ENCODE measurements at places on chromosomes 1 and 21.
A peak's percentile ranks its signal among the peaks of the same experiment; 100 is the strongest.

GRCh38 chr1:29961293-29962059 is 725.2 kb downstream of the PTPRU start:
- DNase-seq = no peak

- DNase-seq = no peak
Observed at GRCh38 chr1:38015978-38016725, 3.6 kb downstream of the UTP11 start.

DNA sequence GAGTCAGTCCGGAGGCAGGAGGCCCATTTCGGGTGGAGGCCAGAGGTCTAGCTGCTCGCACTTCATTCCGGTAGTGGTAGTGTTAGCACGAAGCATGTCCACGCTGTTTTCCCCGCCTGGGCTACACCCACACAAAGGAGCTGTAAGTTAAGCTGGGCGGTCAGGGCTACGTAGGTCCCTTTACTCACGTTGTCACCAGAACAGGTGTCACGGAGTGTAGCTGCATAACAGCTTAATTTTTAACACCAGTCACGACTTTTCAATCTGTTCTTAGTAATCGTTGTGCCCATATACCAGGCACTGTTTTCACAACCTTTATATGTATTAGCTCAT is 15.6 kb downstream of the HLX start:
- no peak for DNase-seq

GRCh38 chr1:111366256-111366655 is 61.3 kb downstream of the OVGP1 start:
- DNase-seq = no peak

- peak; percentile 23 for DNase-seq
Observed at GRCh38 chr1:111565968-111566367, 53.6 kb upstream of the RAP1A start.

GRCh38 chr1:212471891-212472675 is 39.4 kb downstream of the NENF start:
- no peak for DNase-seq

GRCh38 chr1:156598731-156599432 is 2.4 kb downstream of the GPATCH4 start:
- no peak for DNase-seq

DNA sequence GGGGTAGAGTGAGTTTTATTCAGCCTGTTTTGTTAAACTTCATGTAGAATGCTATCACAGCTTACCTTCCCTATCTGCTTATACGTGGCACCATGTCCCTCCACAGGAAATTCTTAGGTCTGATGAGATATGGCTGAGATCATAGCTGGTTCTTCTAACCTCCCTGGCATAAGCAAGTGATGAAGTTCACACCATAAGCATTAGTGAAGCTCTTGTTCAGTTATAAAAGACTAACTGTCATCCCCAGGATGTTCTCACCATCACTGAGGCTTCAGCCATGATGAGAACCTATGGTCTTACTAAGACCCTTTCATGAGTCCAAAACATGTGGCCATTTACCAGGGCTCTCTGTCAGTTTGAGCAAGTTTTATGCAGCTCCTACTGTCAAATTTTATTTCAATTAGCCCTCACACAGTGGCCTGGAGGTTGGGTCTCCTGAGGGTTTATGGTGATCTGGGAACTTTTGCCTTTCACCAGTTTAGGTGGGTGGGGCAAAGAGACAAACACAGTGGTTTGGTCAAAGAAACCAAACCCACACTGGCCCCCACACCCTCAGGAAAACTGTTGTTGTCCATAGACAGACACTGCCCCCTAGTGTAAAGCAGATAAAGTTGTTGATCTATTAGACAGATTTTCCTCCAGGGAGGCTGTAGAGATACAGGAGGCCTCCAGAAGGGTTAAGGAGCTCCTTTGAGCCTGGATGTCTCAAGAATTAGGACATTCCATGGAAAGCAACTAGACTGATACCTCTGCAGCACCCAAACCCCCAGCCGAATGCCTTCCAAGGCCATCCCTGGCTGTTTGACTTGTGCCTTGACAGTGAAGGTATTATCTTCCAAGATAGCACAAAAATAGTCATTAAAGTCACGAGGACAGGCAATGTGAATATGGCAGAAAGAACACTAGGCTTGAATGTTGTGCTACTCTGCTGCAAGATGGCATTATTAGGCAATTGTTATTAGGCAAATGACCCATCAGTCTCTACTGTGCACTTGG is 5.0 kb downstream of the SLC22A15 start:
- peak; percentile 89 for DNase-seq

- no peak for DNase-seq
Observed at GRCh38 chr1:228448372-228448771, 31.7 kb upstream of the TRIM17 start.

GRCh38 chr1:11731691-11732283 is 4.1 kb upstream of the AGTRAP start:
- no peak for DNase-seq

DNA sequence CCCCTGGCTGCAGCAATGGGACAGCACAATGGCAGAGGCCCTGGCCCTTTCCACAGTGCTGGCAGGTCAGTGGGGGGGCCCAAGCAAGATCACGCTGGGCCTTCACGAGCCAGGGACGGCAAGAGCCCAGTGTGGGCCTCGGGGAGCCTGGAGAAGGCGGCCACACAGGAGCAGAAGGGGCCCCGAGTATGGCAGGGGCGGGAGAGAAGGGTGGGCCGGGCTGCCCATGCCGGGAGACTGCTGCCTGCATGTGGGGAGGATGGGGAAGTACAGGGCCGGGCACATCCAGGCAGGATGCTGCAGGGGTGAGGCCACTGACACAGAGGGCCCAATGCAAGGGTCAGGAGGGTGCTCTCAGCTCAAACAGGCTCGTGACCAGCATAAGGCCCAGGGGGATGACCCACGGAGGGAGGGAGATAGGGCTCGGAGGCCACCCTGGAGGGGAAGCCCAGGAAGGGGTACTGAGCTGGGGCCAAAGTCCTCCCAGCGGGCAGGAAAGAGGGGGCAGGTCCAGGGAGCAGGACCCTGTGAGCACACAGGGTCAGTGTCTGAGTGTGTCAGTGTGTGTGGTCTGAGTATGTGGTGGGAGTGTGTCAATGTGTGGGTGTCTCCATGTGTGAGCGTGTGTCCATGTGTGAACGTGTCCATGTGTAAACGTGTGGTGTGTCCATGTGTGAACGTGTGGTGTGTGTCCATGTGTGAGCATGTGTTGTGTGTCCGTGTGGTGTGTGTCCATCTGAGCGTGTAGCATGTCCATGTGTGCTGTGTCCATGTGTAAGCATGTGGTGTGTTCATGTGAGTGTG is 13.1 kb downstream of the SLC19A1 start:
- DNase-seq = no peak
